ENCODE measurements at places on chromosomes 6 and 20.

DNA sequence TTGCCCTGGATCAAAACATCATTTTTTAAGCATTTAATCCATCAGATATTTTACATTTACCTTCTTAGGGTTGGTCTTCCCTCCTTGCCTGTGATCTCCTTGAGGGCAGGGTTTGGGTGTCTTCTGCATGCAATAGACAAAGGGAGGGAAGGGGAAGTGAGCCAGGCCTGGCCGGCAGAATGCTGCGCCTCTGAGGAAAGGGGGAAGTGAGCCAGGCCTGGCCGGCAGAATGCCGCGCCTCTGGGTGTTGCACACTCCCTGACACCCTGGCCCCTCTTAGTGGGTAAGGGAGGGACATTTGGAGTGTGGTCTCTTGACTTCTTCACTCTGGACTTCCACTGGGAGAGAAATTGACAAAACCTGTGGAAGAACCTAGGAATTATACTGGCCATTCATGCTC lies 12.4 kb downstream of the PSMF1 start:
- no peak for DNase-seq

GRCh38 chr20:22512911-22513489 lies 71.4 kb downstream of the FOXA2 start:
- no peak for DNase-seq

DNA sequence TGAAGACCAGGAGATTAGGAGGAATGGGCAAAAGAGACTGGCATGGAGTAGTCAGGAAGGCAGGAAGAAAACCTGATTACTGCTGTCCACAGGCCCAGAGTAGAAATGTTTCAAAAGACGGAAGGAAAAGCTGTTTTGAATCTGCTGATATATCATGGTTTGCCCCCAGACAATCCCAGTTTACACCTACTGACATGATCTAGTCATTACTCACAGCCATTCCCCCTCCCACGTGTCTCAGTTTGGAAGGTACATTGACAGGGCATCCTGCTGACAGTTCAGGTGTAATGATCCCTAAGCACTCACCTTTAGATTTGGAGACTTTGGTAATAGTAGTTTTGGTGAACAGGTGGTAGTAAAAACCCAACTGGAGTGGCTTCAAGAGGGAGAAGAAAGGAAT lies 9.8 kb upstream of the TXNDC5 start:
- no peak for DNase-seq

DNA sequence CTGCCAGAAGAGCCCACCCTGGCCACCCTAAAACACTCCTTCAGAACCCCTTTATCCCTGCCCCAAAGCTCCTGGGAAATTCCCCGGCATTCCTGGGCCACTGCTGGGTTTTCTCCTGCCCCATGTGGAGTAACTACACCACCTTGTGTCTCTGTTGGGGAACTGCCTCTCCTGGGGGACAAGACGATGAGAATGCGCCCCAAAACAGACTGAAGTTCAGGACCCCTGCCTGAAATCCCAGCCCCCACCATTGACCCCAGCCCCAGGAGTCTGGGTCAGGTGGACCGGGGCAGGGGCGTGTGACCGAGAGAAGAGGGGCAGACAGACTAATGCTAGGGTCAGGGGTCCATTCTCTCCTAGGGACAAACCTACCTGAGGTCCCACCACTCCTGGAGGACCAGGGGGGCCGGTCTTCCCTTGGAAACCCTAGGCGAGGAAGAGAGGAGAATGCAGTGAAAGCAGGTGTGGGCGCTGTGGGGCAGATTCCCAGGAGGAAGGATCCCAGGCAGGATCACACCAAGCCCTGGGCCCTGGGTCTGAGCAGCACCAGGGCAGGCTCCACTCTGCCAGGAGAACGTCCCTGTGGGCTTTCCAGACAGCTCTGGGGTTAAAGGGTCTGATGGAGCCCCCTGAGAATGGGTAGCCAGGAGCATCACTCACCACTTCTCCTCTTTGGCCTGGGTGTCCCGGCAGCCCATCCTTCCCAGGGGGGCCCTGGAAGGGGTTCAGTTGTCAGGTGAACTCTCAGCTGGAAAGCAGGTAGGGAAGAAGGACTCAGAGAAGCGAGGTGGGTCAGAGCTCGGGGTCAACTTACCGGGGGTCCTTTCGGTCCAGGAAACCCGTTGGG lies 19.4 kb downstream of the COL11A2 start:
- DNase-seq, result no peak

GRCh38 chr6:143097224-143097795 lies 36.6 kb downstream of the AIG1 start:
- no peak for DNase-seq

DNA sequence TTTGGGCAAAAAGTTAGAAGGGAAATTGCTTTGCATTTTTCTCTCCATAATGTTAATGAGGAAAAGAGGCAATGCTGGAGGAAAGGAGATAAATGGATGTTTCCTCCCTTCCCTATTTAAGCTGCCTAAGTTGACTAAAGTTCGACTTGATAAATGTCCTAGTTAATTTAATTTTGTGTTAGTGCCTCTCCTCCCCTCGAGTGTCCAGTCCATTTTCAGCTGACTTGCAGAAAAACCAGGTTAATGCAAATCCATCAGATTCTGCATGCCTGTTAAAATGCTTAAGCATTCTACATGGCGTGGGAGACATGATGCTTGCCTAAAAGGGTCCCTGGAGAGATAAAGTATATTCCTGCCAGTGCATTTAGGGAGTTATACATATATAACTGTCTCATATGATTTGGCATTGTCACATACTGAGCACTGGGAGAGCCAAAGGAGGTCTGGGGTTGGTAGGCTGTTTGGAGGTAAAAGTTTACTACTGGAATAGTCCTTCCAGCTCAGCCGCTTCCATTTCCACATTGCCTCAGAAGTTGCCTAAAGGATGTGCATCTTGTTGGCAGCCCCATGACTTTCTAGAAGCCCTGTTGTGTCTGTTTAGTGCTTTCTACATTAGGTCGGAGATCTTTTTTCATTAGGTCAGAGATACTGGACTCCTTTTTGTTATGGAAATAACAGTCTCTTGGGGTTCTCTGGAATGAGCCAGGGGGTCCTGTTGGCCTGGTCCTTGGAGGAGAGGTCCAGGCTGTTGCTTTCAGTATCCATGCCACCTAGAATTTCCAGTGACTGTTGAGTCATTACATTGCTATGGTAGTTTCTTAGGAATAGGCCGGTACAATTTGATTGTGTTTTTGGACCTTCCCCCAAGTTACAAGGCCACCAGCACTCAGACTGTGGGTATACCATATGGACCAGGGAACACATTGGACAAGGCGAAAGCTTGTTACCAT lies 30.4 kb downstream of the JARID2 start:
- DNase-seq, result no peak

GRCh38 chr6:11412011-11412424 lies 125.5 kb upstream of the TMEM170B start:
- no peak for DNase-seq

GRCh38 chr6:1774226-1774915 lies 164.7 kb downstream of the FOXC1 start:
- DNase-seq, result no peak

DNA sequence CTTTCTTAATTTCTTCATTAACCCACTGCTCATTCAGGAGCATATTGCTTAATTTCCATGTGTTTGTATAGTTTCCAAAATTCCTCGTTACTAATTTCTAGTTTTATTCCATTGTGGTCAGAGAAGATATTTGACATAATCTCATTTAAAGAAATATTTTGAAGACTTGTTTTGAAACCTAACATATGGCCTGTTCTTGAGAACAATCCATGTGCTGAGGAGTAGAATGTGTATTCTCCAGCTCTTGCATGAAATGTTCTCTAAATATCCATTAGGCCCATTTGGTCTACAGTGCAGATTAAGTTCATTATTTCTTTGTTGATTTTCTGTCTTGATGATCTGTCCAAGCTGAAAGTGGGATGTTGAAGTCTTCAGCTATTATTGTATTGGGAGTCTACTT lies 251.7 kb downstream of the ALDH8A1 start:
- DNase-seq, result no peak

- no peak for DNase-seq
These were observed 135.2 kb downstream of the ELOVL4 start for GRCh38 chr6:79812195-79812594.

GRCh38 chr6:5302220-5302946 lies 41.1 kb downstream of the FARS2 start:
- no peak for DNase-seq

GRCh38 chr6:16800942-16801341 lies 39.7 kb upstream of the ATXN1 start:
- no peak for DNase-seq

- DNase-seq, result no peak
These were observed 11.6 kb upstream of the KCNG1 start for GRCh38 chr20:51034476-51034875.

DNA sequence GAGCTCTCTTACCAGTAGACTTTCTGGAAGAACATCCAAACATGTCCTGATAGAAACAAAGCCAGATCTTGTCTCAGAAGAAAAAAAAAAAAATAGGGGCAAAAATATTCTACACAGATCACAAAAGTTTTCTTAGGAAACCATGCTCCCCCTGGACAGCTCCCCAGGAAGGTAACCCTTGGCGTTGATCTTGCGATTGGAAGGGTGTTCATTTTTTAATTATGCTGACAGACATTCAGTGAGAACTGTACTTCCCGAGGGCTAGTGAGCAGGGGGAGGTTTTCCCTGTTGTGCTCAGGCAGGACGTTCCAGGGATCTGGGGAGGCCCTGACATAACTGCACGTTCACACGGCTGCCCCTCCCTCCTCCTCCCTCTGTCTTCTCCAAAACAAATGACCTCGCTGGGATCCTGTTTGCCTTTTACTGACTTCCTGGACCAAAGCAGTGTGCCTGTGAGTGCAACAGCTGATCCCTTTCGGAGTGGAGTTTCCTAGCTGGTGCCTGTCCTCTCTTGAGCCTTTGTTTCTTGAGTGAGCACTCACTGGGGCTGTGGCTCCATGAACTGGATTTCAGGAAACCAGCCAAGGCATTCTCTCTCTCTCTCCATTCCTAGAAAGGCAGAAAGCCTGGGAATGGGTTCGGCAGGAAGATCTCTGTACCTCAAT lies 46.7 kb downstream of the MARCKS start:
- DNase-seq, result no peak

- no peak for DNase-seq
These were observed 58.4 kb downstream of the TMEM170B start for GRCh38 chr6:11595903-11596302.

DNA sequence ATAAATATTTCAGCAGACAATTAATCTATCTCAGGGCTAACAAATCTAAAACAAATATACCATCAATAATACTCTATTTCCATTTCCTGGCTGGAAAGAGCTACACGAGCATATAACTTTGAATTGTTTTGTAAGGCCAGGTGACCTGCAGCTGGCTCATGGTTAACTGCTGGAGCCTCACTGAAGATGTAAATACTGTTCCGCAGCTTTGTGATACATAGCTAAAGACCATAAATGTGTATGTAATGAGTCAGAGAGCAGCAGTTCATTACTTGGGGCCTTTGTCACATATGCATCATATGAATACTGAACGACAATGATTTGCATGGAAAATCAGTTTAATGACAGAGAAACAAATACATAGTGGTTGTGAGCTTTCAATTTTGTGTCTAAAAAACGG lies 109.4 kb upstream of the CCN2 start:
- DNase-seq, result no peak

DNA sequence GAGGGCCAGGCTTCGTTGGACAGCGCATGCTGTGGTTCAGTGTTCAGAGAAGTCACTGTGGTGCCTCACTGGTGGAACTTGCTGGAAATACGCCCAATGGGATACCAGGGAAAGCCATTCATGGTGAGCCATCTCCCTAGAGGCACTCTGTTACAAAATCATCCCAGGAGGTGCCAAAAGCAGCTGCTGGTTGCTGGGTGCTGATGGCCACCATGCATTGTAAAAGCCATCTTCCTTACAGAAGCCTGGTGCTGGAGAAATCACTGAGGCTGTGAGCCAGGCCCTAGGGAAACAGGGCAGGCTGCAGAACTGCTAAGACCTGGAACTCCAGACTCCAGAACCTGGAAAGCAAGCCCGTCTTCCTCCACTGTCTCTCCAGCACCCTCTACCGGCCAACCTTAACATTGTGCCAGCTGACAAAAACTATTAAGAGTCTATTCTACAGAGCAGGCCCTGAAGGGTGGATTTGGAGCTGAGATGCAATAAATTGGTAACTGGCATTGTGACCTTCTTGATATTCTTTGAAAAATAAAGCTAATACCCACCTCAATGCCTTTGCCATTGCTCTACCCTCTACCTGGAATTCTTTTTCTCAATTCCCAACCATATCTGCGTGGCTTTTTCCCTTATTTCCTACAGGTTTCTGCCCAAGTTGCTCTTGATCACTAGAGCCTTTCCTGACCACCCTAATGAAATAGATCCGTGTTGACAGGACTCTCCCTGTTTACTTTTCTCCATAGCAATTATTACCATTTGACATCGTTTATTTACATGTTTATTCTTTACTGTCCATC lies 18.5 kb downstream of the SNRPB start:
- no peak for DNase-seq

DNA sequence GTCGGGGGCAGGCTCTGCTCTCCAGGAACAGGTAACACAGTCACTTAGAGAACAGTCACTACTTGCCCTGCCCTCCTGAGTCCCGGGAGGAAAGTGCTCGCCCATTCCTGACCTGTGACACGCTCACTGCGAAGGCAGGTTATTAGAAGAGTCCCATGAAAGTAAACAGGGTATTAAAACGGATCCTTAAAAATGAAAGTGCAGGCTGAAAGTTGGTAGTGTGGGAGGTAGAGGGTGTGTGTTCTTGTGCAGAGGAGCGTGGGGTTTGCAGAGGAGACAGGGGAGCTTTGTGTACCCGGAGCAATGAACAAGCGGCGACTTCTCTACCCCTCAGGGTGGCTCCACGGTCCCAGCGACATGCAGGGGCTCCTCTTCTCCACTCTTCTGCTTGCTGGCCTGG lies at the start of gene CCN6:
CCN6 (plus strand) TSS at position 104 of the 400 bp plus-strand sequence; CDS start at position 358, 254 bp downstream.
- DNase-seq, result no peak

- DNase-seq, result peak; percentile 90
These were observed 1.9 kb upstream of the AP5S1 start for GRCh38 chr20:3818155-3819151.

- no peak for DNase-seq
These were observed 506.6 kb upstream of the MAN1A1 start for GRCh38 chr6:119856136-119856535.

GRCh38 chr20:48898896-48899530 lies 22.5 kb upstream of the ARFGEF2 start:
- no peak for DNase-seq

DNA sequence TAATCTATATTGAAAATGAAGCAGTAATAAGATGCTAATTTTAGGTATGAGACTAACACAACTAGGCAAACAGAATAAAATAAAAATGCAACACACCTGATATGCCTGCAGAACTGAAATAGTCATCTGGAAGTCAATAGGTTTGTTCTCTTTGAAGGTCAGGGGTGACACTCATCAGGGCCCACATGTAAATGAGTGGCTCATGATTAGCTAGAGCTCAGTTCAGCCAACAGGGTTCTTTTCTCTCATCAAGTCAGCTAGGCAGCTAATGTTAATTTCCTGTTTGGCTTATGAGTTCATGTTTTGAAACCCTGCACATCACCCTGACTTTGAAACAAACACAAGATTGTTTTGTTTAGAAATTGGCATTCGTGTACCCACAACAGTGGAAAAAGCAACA lies 23.8 kb downstream of the SMLR1 start:
- DNase-seq, result no peak

DNA sequence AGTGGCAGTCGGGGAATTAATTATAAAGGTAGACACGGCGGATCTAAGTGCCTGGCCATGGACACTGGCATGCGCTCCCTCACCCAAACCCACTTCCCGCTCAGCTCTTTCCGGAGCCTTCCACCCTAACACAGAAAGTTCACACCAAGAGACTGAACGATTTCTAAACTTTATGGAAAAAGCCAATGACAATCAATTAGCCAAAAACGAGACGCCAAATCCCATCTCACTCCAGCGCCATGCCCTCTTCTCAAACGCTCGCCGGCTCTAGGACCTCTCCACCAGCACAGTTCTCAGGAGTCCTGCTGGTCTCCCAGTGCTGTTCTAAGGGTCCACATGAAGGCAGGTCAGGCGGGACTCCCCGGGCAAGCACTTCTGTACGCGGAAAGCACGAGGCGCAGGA lies 641 bp downstream of the SF3B5 start:
- no peak for DNase-seq
